Thoracic aorta endothelial cell (primary cell): ENCODE measurements at places on chromosomes 3 and 15. TPM values are rescaled to one million over a fixed set of nuclear protein-coding genes. Genes with fewer than 3 reads are reported as not detected.

Gene SNTN
- not detected in 2 replicates for total RNA-seq

Gene UBAP1L
- 1.9 and 2.2 TPM in 2 replicates for total RNA-seq

Gene CERS3
- not detected in 2 replicates for total RNA-seq

Gene SENP8
- total RNA-seq, result 1.1 and 1.9 TPM in 2 replicates

Gene C3orf70
- total RNA-seq, result 2.9 and 5.2 TPM in 2 replicates

Gene SYNPR
- not detected in 2 replicates for total RNA-seq

Gene BCL2A1
- total RNA-seq, result 1.9 and 9.2 TPM in 2 replicates

Gene LRRC49
- total RNA-seq, result 9.7 and 10.0 TPM in 2 replicates

Gene OR5K2
- total RNA-seq, result not detected in 2 replicates

Gene PLAAT1
- total RNA-seq, result 0.13 and 0.29 TPM in 2 replicates

Gene ZNF770
- total RNA-seq, result 54.9 and 59.2 TPM in 2 replicates

Gene CFAP100
- total RNA-seq, result not detected in 2 replicates

Gene ACKR4
- 1.0 and 4.0 TPM in 2 replicates for total RNA-seq

Gene OIP5
- 11.4 and 16.9 TPM in 2 replicates for total RNA-seq

Gene ANKRD34C
- not detected in 2 replicates for total RNA-seq

Gene CLDND1
- total RNA-seq, result 110 and 139 TPM in 2 replicates

Gene CHRNA3
- total RNA-seq, result not detected in 2 replicates

Gene HEG1
- 77.9 and 80.6 TPM in 2 replicates for total RNA-seq

Gene MESP2
- total RNA-seq, result 0.14 and 0.27 TPM in 2 replicates

Gene ZFYVE19
- 18.5 and 27.3 TPM in 2 replicates for total RNA-seq

Gene MED12L
- 0.57 and 0.66 TPM in 2 replicates for total RNA-seq

Gene CHRM5
- total RNA-seq, result not detected in 2 replicates

Gene CCR2
- total RNA-seq, result not detected in 2 replicates

Gene ESYT3
- total RNA-seq, result under 0.01 and 0.07 TPM in 2 replicates

Gene GOLGA8R
- total RNA-seq, result 0.53 and 1.3 TPM in 2 replicates

Gene MFAP1
- 28.4 and 32.7 TPM in 2 replicates for total RNA-seq

Gene UBP1
- total RNA-seq, result 131 and 133 TPM in 2 replicates

Gene ROPN1
- not detected in 2 replicates for total RNA-seq

Gene ETV5
- total RNA-seq, result 46.9 and 63.2 TPM in 2 replicates
